ENCODE measurements at places on chromosomes 5 and 9.

- DNase-seq, result no peak
Observed at GRCh38 chr9:116381350-116381749, 227.8 kb downstream of the PAPPA start.

GRCh38 chr9:134403682-134404301, 77.5 kb downstream of the RXRA start:
- no peak for DNase-seq

GRCh38 chr5:155389498-155389897, 375.9 kb downstream of the KIF4B start:
- DNase-seq, result no peak

DNA sequence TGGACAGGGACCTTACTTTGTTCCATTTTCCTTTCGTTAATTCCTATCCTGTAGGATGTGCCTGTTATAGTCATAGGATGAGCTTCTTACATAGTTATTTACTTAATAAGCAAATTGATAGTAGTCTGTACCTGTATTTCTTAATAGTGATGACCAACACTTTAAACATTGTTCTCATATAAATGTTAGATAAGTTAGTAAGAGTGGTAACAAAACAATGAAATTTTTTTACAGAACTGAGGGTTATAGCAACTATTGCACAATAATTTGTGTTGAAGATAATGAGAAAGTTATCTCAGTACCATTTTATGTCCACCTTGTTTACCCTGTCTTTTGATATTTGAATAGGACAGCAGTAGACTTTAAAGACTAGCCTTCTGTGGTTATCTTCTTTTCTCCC, 162.9 kb upstream of the ELL2 start:
- no peak for DNase-seq

- no peak for DNase-seq
Observed at GRCh38 chr5:97118261-97119006, 24.0 kb downstream of the LIX1 start.

- no peak for DNase-seq
Observed at GRCh38 chr5:141941307-141941706, 16.7 kb downstream of the PCDH12 start.

- DNase-seq, result no peak
Observed at GRCh38 chr5:67455970-67456369, 259.4 kb upstream of the CD180 start.

DNA sequence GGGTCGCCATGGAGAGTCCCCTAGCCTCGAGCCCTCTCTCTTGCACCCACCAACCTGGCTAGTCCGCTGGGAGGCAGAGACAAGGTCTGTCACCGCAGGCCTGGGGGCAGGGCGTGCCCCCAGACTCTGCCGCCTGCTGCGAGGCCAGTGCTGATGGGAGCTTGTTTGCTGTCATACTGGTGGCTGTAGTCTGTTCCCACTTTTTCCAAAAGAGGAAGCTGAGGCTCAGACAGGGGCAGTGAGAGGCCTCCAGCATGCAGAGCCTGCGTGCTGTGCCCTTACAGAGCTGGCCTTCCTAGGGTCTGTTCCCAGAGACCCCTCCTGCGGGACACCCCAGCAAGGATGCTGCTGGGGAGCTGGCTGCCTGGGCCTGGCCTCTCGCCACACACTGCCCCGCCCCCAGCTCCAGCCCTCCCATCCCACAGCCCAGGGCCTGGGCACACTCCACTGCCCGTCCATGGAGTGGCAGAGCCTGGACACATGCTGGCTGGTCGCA, 21.0 kb upstream of the SUSD3 start:
- no peak for DNase-seq

GRCh38 chr9:89453452-89453851, 44.5 kb downstream of the SEMA4D start:
- no peak for DNase-seq

DNA sequence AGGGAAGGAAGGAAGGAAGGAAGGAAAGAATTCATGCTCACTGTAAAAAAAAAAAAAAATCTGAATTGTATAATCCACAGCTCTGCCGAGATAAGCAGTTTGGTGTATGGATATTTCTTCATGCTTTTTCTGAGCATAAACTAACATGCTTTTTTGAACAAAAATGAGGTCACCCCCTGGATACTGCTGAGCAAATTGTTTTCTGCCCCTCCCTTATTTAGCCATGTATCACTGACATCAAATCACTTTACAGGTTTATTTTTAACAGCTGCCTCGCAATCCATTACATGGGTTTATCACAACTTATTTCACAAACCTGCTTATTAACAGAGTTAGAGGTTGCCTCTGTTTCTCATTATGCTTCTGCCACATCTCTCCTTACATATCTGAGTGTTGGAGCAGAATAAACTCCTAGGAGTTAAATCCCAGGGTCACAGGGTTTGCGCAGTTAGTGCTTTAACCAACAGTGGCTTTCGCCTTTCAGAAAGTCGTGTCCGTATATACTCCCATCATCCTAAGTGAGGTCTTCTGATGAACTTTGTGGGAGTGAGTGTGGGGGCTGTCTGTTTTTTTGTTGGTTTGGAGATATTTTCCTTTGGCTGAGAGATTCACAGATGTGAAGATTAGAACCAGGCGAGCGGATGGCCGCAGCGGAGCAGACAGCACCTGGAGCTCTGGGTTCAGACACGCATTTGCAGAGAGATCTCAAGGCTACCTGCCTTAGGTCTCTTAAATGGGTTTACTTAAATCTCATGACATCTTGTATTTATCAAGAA, 57.7 kb downstream of the AK8 start:
- DNase-seq, result no peak

DNA sequence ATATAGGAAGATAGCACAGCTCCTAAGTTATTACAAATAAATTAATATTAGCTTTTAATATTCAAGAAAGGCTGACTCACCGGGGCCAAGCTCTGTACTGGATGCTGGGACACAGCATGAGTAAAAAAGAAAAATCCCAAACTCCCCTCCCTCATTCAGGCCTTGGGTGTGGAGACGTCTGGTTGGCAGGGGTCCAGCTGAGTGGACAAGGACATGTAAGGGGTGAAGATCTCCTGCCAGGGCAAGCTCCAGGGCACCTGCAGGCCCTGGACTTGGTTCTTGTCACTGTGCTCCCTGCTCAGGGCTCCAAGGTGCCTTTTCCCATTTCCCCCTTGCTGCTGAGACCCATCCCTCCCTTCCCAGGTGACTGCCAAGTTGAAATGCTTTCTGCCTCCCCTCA, 388.5 kb downstream of the ENC1 start:
- no peak for DNase-seq

- no peak for DNase-seq
Observed at GRCh38 chr5:110031402-110032140, 341.8 kb downstream of the MAN2A1 start.

GRCh38 chr5:179620293-179620692, 3.2 kb downstream of the HNRNPH1 start:
- DNase-seq, result no peak

GRCh38 chr5:132195727-132196126, 31.9 kb downstream of the P4HA2 start:
- DNase-seq, result no peak

DNA sequence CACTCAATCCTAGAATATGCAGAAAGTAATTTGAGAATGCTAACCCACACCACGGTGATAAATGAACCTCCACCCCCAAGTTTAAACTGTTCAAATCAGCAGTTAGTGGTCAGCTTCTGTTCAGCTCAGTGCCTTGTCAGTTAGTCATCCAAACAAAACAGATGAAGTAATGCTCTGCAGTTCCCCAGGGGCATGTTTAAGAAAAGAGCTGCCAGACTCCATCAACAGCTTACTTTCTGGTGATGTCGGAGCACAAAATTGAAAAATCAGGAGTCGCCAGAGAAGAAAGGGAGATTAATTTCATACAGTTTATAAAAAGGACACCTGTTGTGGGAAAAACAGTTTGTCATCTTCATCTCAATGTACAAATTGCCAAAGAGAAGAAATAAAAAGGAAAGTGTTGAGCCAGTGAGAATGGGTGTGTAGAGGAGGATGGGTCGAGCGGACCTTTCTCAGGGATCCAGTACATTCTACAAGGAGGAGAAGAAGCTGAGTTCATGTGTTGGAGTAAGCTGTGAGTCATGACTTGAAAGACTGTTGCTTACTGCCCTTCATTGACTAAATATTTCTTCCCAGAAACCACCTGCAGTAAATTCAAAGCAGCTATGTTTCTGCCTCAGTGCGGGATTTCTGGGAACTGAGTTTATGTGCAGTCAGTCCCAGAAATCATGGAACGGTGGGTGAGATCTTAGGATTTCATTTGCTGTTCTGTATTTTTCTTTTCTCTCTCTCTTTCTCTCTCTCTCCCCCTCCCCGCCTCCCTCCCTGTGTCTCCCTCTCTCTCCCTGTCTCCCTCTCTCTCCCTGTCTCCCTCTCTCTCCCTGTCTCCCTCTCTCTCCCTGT, 13.7 kb downstream of the TRIO start:
- no peak for DNase-seq

DNA sequence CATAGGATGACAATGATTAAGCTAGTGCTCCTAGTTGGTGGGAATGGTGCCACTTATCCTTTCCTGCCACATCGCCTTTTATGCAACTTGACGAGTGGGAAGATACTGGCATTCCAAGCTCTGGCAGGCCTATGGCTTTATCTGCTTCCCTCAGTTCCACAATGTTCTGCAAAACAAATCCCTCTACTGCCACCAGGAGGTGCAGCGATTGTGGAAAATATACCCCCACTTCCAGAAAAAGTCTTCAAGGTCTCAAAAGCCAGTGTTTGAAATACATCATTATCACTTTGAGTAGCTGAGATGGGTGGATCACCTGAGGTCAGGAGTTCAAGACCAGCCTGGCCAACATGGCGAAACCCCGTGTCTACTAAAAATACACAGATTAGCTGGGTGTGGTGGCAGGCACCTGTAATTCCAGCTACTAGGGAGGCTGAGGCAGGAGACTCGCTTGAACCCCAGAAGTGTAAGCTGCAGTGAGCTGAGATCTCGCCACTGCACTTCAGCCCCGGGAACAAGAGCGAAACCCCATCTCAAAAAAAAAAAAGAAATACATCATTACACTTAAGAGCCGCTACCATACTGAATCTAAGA, 3.4 kb downstream of the CLINT1 start:
- no peak for DNase-seq

GRCh38 chr9:97855899-97856298, 2.9 kb downstream of the FOXE1 start:
- DNase-seq, result no peak

- no peak for DNase-seq
Observed at GRCh38 chr5:154146409-154146808, 44.1 kb upstream of the GALNT10 start.

DNA sequence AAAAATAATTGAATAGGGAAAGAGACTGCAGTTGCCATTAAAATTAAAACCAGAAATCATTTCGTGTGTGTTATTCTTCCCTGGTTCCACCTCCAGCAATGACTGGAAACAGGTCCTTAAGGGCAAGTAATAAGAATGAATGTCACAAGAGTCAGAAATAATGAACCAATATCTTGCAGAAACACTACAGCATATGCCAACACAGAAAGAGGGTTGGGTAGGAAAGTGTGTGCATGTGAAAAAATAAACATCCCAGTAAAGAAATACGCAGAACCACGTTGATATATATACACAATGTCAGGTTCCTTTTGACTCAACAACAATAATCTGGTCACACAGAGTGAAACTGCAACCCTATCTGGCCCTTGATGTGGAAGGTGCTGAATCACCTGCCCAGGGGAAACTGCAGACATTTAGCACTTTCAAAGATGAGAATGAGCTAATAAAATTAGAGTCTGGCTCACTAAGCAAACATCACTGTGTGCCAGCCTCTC, 15.0 kb downstream of the HMHB1 start:
- no peak for DNase-seq

- no peak for DNase-seq
Observed at GRCh38 chr9:95854386-95855020, 21.0 kb upstream of the ERCC6L2 start.

GRCh38 chr9:16544842-16545241, 325.6 kb downstream of the BNC2 start:
- no peak for DNase-seq

GRCh38 chr9:6714176-6714575, 43.6 kb upstream of the KDM4C start:
- DNase-seq, result no peak

DNA sequence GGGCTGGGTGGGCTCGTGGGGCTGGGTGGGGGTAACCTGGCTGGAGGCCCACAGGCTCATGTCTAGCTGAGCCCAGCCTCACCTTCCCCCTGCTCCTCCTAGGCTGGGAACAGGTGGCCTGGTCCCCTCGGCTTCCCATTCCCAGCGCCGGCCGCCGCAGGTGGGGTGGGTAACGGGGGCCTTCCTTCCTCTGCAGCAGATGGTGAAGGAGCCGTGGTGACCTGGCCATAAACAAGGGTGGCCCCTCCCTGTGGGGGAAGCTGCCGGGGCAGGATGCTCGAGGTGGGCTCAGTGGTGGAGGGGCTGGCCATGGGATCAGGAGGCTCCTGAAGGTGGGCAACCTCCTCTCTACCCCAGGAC, 41.0 kb upstream of the EGFL7 start:
- no peak for DNase-seq

GRCh38 chr9:69719983-69720382, 39.8 kb downstream of the PTAR1 start:
- no peak for DNase-seq

DNA sequence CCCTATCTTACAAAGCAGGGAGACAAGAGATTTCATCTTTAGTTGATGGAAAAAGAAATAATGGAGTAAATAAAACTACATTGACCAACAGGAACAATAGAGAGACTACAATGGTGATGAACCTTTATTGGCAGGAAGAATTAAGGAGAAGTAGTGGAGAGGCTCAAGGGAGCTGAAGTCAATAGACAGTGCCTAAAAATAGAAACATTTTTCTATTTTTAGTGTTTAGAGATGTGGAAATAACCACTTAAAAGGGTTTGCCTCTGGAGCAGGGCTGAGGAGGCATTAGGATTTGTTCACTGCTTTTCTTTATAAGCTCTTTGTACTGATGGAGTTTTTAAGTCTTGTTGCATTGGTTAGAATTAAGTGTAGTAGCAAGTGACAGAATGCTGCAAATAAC, 98.4 kb upstream of the ERCC6L2 start:
- DNase-seq, result no peak

GRCh38 chr5:69341520-69342161, 9.0 kb upstream of the CCDC125 start:
- DNase-seq, result no peak

DNA sequence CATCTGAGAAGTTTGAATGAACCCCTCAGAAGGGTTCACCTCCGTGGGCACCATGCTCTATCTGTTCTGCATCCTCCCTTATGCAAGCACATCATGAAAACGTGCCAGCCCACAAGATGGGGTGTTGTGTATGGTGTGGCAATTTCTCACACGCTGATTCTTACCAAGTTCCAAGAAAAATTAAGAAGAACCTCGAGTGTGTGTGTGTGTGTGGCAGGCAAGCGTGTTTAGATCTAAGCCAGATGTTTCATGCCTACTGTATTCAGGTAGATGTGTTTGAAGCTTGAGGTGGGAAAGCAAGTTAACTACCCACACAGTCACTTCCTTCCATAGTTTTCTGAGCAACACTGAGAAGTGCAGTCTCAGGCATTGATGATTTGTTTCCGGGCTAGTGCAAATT, 77.7 kb upstream of the GNA14 start:
- DNase-seq, result no peak
